ENCODE measurements at places on chromosomes 2 and 18.

DNA sequence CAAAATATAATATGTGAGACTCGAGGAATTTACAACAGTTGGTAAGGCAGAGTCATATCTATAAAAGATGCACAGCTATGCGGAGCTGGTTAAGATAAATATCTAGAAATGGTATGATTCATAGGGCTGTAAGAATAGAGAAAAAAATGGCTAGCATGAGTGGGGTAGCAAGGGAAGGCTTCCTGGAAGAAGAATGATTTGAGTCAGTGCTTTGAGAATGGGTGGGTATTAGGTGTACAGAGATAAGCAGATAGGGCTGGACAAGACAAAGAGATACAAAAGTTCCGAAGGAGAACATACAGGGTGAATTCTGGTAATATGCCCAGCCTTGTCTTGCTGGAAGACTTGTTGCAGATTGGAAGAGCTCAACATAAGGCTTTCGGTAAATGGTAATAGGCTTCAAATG lies 291.5 kb upstream of the CCDC68 start:
- no peak for DNase-seq

DNA sequence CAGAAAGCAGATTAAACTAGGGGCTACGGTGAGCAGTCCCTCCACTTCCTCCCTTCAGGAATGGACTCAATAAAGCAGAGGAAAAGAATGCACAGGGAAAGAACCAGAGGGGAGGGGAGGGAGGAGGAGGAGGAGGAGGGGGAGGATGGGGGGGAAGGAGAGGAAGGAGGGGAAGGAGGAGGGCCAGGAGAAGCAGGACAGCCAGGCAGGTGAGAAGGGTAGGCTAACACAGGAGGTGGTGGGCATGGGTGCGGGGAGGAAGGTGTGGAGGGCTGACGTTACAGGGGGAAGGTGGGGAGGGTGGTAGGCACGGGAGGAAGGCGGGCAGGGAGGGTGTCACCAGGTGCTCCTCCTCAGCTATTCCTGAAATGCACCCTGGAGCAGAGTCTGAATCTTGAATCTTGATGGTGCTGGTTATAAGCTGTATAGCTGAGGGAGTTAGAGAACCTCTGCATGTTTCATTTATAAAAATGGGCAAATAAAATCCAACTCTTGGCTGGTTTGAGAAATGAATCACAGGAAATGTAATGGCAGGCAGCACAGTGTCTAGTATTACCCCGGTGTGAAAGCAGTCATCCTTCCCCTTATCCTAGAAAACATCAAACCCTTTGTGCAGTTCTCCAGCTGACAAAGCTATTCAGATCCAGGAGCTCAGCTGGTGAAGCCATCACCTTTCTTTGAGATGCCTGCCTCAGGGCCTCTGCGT lies 3.4 kb downstream of the TMEM18 start:
- DNase-seq: no peak

DNA sequence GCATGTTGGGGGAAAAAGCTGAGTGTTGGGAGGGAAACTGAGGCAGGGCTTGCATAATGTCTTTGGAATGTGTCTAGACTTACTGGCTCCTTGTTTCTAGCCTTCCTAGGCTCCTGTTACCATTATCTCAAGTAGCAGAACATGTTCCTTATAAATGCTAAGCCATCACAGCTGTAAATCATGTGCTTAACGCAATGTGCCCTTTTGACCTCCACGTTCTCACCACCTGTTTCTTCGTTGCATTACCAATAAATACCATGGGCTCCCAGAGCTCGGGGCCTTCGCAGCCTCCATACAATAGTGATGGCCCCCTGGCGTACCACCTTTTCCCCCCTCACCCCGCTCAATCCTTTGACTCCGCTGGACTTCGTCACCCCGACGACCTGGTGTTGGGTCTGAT lies 54.0 kb upstream of the CWC22 start:
- no peak for DNase-seq

- no peak for DNase-seq
Observed at GRCh38 chr2:61016392-61017002, 1.0 kb upstream of the PEX13 start.

DNA sequence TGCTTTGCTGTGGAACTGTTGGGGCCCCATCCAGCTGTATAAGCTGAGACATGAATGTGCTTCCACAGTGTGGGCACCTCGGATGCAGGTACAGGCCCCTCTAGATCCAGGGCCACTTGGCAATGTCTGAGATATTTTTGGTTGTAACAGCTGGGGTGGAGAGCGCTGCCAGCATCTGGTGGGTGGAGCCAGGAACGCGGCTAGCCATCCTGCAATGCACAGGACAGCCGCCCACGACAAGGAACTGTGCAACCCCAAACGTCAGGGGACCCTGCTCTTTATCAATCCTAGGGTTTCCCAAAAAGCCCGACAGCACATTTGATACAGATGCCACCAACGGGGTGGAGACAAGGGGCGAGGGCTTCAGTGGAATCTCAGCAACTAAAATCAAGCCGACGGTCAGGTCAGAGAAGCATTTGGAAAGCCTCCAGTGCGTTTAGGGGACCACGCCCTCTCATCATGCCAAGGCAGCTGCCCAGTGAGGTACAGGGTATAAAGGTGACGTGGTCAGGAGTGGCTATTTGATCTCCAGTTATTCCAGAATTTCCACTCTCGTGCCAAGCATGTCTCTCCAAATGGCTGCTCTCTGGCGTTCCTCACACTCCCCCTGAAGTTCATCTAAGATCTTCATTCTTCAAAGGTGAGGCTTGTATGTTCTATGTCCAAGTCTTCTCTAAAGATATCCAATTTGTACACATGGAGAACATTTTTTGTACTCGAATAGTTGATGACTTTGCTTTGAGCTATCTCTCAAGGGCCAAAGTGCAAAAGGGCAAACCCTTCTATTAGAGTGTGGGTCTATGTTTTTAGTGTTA lies 55.7 kb downstream of the LRRFIP1 start:
- DNase-seq: no peak

DNA sequence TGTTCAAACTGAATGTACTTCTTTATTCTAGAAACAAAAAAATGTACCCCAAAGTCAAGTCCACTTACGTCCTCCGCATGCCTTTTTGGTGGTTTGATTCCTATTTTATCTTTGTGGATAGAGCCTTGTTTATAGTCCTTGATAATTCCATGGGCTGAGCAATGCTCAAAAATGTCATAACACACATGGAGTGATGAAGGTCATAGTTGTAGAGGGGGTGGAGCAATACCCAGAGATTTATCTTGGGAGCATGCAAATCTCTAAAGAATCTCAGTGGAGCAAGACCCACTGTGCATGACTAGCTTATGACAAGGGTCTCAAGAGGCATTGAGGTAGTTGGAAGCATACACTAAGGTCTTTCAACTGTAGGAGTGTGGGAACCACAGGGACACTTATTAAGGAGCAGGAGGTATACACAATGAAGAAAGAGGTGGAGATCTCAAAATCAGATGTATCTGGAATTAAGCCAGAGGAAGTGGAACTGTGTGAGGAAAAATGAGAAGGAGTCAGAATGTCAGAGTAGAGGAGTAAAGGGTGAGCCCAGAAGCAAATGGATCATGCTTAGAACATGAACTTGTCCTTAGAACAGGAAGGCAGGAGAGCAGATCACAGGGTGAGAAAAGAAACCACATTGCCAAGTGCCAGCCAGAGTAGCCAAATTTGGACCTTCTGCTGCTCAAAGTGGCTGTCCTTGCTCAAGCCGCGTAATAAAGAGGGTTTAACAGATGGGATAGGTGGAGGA lies 68.1 kb upstream of the STK39 start:
- no peak for DNase-seq

GRCh38 chr2:192593561-192593960 lies 398.8 kb upstream of the TMEFF2 start:
- DNase-seq: no peak

GRCh38 chr2:145753041-145753608 lies 1233.2 kb upstream of the ZEB2 start:
- DNase-seq: no peak

- no peak for DNase-seq
Observed at GRCh38 chr2:110773401-110773921, 41.1 kb downstream of the ACOXL start.

DNA sequence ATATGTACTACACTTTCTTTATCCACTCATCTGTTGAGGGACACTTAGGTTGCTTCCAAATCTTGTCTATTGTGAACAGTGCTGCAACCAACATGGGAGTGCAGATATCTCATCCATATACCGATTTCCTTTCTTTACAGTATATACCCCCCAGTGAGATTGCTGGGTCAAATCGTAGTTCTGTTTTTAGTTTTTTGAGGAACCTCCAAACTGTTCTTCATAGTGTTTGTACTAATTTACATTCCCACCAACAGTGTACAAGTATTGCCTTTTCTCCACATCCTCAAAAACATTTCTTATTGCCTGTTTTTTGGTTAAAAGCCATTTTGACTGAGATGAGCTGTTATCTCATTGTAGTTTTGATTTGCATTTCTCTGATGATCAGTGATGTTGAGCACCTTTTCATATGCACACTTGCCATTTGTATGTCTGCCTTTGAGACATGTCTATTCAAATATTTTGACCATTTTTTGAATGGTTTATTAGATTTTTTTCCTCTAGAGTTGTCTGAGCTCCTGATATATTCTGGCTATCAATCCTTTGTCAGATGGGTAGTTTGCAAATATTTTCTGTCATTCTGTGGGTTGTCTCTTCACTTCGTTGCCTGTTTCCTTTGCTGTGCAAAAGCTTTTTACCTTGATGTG lies 12.2 kb downstream of the PLEK start:
- no peak for DNase-seq

DNA sequence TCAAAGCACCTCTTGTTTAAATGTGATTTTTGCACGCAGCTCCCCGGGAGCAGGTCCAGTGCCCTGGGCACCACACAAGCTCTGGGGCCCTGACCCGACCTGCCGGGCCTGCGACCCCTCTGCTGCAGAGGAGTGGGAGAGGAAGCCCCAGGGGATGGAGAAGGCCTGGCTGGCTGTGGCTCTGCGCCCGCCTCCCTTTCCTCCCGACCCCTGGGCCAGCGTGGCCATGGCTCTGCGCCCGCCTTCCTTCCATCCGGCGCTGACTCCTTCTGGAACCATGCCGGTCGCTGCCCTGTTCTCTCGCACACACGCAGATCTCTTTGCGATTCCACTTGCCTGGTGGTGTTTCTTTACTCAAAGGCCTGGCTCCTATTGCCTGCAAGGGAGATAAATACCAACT lies 166.5 kb upstream of the SALL3 start:
- no peak for DNase-seq

GRCh38 chr2:183269956-183270355 lies 145.7 kb downstream of the NUP35 start:
- no peak for DNase-seq

GRCh38 chr18:31657823-31658669 lies 26.3 kb downstream of the B4GALT6 start:
- no peak for DNase-seq

GRCh38 chr2:127634066-127634617 lies 11.8 kb upstream of the GPR17 start:
- DNase-seq: no peak

DNA sequence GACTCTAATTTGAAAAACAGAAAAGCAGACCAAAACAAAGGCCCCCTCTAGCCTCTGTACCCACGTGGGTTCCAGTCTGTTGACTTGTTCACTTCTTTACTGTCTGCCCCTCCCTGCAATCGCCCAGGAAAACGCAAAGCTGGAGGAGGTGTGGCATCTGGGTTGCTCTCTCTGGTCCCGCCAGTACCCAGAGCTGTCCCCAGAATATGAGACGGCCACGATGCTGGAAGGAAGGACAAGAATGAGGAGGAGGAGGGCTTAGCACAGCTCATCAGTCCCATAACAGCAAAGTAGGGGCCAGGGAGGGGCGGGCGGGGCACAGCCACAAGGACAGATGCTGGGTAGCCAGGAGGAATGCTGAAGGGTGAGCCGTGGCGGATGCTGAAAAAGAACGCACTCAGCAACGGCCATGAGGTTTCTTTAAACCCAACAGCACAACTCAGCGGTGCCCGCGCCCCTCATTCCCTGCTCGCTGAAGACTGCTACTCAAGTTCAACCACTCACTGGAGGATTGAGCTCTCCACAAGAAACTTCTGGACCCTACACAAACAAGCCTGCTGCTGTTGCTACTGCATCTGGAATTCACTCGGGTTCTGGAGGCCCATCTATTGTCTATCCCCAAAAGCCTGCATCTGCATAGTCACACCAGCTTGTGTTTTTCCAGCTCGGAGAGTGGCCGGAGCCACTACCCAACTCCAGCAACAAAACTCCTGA lies 187.7 kb downstream of the HDAC4 start:
- DNase-seq: no peak

- DNase-seq: no peak
Observed at GRCh38 chr2:64809216-64809615, 155.5 kb upstream of the SERTAD2 start.

GRCh38 chr2:24209389-24210105 lies 34.7 kb downstream of the FAM228A start:
- no peak for DNase-seq

DNA sequence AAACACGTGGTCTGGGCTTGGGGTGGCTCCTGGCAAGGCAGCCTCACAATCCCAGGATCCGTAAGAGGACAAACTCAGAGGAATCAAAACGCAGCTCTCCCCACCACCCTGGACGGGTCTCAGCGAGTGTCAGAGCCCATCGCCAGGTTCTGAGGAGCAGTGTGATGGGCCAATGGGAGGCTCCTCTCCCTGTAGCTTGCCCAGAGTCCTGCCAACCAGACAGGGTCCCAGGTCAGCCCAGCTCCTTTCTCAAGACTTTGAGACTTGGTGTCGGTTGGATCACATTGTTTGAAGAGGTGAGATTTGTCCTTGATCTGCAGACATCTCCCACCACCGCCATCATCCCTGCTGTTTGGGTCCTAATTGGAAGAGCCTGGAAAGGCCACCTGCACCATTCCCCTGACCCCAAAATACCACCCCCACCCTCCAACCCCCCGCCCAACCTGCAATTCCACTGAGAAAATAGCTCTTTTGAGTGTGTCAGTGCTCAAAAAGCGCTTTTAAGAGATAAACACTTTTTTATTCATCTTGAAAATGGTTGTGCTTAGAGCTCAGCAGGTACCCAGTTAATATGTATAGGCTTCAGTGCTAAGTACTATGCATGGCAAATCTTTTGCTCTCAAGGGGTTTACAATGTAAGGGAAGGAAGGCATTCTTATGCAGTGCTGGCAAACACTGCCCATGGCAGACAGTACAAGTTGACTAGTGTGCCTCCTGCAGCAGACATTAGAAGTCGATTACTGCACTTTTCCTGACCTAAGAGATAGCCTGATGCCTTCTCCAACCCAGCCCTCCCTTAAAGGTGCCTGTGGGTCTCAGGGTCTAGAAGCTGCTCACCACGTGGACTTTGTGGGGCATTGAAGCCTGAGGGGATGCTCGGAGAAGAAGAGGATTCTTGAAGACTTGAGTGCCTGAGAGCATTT lies 50.6 kb downstream of the GLI2 start:
- no peak for DNase-seq

DNA sequence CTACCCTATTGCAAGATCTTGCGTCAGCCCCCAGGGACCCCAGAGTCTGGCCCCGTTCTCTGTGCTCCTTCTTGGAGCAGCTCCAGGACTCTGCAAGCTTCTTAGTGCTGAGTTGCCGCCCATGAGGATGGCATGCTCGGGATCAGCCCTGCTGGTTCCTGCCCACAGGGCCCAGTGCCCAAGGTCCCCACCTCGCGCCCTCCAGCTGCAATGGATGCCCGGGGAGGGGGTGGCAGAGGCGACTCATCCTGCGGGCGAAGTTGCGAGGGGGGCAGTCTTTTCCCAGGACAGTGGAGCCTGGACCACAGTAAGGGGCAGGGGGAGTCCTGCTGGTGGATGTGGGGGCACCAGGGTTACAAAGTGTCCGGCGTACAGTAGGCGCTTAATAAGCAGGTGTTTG lies 261.9 kb downstream of the BCL2 start:
- DNase-seq: no peak

All from AG09319 (cell line).